ENCODE measurements at places on chromosomes 7 and 10. TPM values are rescaled to one million over a fixed set of nuclear protein-coding genes. Genes with fewer than 3 reads are reported as not detected.

Gene SKIDA1
- not detected for total RNA-seq

Gene LRRC18
- not detected for total RNA-seq

Gene MEST
- 3.7 TPM for total RNA-seq

Gene ACTR3C
- 4.0 TPM for total RNA-seq

Gene CSGALNACT2
- total RNA-seq, result 66.7 TPM

Gene CFAP58
- total RNA-seq, result not detected

Gene MORN4
- not detected for total RNA-seq

Gene EIF5AL1
- total RNA-seq, result 0.71 TPM

Gene SNCG
- total RNA-seq, result not detected

Gene PNLIP
- not detected for total RNA-seq

Data from CD8-positive, alpha-beta T cell (primary cell).